WTC11 (cell line): ENCODE measurements at places on chromosomes 6 and 20. TPM values are rescaled to one million over a fixed set of nuclear protein-coding genes. Genes with fewer than 3 reads are reported as not detected.

- DNase-seq, result no peak
Observed at GRCh38 chr6:97032955-97033354, 108.4 kb downstream of the KLHL32 start.

- DNase-seq, result no peak
Observed at GRCh38 chr20:20130399-20130798, 78.1 kb downstream of the CFAP61 start.

DNA sequence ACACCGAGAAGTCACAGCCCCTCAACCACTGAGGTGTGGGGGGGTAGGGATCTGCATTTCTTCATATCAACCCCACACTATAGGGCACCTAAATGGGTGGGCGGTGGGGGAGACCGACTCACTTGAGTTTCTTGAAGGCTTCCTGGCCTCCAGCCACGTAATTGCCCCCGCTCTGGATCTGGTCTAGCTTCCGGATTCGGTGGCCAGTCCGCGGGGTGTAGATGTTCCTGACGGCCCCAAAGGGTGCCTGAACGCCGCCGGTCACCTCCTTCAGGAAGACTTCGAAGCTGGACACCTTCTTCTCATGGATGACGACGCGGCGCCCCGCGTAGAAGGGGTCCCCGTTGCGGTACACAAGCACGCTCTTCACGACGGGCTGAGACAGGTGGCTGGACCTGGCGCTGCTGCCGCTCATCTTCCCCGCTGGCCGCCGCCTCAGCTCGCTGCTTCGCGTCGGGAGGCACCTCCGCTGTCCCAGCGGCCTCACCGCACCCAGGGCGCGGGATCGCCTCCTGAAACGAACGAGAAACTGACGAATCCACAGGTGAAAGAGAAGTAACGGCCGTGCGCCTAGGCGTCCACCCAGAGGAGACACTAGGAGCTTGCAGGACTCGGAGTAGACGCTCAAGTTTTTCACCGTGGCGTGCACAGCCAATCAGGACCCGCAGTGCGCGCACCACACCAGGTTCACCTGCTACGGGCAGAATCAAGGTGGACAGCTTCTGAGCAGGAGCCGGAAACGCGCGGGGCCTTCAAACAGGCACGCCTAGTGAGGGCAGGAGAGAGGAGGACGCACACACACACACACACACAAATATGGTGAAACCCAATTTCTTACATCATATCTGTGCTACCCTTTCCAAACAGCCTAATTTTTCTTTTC lies at the start of gene DCDC2:
Gene DCDC2 (minus strand): TSS at position 724 of the 883 bp plus-strand sequence. CDS start 309 bp downstream, at position 415.
- DNase-seq, result peak; percentile 66

- DNase-seq, result no peak
Observed at GRCh38 chr20:20480689-20481088, 112.8 kb downstream of the INSM1 start.

GRCh38 chr20:39066471-39067242 lies 104.5 kb downstream of the DHX35 start:
- DNase-seq, result peak; percentile 87

DNA sequence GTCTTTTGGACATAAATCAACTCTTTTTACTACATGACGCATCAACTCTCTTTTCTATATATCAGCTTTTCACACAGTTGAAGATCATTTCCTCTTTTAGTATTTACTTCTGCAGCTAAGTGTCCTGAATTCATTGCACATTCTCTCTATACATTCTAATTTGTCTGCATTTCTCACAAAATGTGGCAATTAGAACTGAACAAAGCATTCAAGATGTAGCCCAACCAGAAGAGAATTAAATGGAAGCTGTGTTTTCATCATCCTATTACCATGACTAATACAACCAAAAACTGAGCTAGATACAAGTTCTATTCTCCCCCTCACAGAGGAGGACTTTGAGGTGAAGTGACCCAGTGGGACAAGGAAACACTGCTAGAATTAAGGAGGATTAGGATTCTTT lies 86.9 kb downstream of the PLCG1 start:
- DNase-seq, result no peak

- DNase-seq, result no peak
Observed at GRCh38 chr6:30890646-30891449, 6.5 kb downstream of the DDR1 start.

- peak; percentile 36 for DNase-seq
Observed at GRCh38 chr20:37202267-37202943, 23.1 kb upstream of the MROH8 start.

- DNase-seq, result no peak
Observed at GRCh38 chr6:125165256-125165655, 11.7 kb downstream of the TPD52L1 start.

- no peak for DNase-seq
Observed at GRCh38 chr6:91415031-91415605, 828.2 kb upstream of the MAP3K7 start.

DNA sequence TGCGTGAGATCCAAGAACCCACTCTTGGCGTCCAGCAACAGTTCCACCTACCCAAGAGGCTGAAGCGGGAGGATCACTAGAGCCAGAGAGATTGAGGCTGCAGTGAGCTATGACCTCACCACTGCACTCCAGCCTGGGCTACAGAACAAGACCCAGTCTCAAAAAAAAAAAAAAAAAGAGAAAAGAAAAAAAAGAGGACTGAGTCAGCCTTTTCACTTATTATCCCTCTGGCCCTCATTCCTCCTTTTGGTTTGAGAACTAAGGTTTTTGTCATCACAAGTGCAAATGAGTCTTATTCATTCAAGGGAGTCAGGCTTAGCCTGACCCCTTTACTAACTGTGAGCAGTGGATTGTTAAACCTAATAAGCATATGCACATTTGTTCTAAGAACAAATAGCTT lies 37.9 kb upstream of the JARID2 start:
- DNase-seq, result no peak

- peak; percentile 95 for DNase-seq
Observed at GRCh38 chr20:49482621-49483017, at the start of gene KCNB1. KCNB1 (minus strand) TSS chr20:49482668; CDS start chr20:49482480, 188 bp downstream.

PTGIS gene
- 24.3 to 37.0 TPM (median 34.4 TPM) in 3 replicates for total RNA-seq

TEAD3 gene
- 32.0 to 34.3 TPM (median 33.9 TPM) in 3 replicates for total RNA-seq

IP6K3 gene
- 0.44 to 1.1 TPM (median 0.89 TPM) in 3 replicates for total RNA-seq

DSE gene
- 66.3 to 78.3 TPM (median 71.2 TPM) in 3 replicates for total RNA-seq

THEMIS gene
- total RNA-seq, result 0.39 TPM in 1 of 3 replicates, not detected in the others

GATA5 gene
- total RNA-seq, result 1.4 to 2.3 TPM (median 1.6 TPM) in 3 replicates
